IPS DF 6.9 (cell line): ENCODE measurements at places on chromosomes 6 and 20.

DNA sequence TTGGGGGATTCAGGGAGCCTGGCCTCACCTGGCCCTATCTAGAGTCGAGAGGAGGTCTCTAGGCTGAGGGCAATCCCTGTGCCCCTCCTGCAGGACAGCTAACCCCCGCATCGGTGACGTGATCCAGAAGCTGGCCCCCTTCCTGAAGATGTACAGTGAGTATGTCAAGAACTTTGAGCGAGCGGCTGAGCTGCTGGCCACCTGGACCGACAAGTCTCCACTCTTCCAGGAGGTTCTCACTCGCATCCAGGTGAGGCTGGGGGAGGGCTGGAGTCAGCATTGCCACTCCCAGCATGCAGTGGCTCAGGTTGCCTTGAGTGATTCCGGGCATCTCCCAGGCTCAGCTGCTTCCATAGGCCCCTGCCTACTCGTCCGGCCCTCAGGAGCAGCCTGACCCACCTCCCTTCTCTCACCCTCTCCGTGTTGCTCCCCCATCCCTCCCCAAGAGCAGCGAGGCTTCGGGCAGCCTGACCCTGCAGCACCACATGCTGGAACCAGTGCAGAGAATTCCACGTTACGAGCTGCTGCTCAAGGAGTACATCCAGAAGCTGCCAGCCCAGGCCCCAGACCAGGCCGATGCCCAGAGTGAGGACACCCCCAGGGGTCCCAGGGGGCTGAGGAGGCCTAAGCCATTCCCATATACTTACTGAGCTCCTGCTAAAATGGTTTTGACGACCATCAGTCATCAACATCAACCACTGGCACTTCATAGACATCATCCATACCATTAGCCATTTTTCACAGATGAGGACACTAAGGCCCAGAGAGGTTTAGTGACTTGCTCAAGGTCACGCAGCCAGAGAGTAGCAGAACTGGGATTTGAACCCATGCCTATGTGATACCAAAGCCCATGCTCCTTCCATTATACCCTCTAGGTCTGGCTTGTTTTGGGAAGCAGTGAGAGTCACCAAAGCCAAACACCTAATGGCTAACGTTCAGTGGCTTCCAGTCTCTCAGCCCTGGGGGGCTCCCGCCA is 8.3 kb downstream of the FGD2 start:
- no peak for DNase-seq

GRCh38 chr20:1861347-1861976 is 33.7 kb upstream of the SIRPA start:
- DNase-seq: no peak

DNA sequence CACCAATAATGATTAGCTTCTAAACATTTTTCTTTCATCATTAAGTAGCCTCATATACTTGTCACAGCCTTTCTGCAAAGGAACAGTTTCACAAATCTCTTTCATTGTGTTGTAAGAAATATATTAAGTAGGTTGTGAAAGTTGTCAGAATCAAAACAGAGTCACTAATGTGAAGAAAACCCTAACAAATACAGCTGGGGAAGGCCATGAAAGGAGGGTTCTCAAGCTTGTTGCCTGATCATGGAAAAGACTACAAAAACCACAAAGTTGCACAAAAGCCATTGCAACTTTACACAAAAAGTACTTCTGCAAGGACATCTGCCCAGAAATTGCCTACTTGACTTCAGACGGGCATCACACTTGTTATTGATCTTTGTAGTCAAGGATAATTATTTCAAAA is 216.1 kb downstream of the ALDH8A1 start:
- no peak for DNase-seq

- no peak for DNase-seq
These were observed 11.7 kb downstream of the PTPRK start for GRCh38 chr6:128508588-128509296.

DNA sequence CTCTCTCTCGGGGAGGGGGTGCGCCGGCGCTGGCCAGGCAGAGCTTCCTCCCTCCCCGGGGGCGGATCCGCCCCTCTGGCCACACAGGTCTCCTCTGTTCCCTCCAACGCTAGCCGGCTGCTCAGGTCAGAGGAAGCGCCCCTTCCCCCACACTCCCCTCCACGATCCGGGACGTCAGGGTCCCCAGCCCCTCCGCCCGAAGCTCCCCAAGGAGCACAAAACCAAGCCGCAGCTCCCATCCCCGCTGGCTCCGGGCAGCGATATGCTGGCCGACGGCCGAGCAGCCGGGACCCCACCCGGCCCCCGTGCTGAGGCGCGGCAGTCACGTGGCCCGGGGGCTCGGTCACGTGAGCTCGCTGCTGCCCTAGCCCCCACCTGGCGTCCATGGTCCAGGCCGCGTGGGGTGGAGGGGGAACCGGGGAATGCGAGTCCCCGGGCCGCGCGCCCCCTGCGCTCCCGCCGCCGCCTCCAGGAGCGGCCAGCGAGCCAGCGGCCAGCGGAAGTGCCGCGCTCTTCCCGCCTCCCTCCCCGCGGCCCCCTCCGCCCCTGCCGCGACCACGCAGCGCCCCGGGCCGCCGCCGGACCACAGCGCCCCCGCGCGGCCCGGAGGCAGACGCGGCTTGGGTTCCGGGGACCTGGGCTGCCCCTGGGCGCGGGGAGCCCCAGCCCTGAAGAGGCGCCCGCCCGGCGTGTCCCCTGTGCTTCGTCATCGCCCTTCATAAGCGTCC is at the start of gene SLC35B2:
SLC35B2 (minus strand) TSS at position 504 of the 728 bp plus-strand sequence; CDS start at position 386, 118 bp downstream.
- DNase-seq: no peak
